Endodermal cell (in vitro differentiated cells): ENCODE measurements at places on chromosomes 6 and 20.
A peak's percentile ranks its signal among the peaks of the same experiment; 100 is the strongest.

GRCh38 chr6:51855310-51856082 lies 231.9 kb downstream of the PKHD1 start:
- DNase-seq = peak; percentile 79
- no peak overlapping the region for H3K27ac ChIP-seq
- no peak overlapping the region for H3K4me3 ChIP-seq

DNA sequence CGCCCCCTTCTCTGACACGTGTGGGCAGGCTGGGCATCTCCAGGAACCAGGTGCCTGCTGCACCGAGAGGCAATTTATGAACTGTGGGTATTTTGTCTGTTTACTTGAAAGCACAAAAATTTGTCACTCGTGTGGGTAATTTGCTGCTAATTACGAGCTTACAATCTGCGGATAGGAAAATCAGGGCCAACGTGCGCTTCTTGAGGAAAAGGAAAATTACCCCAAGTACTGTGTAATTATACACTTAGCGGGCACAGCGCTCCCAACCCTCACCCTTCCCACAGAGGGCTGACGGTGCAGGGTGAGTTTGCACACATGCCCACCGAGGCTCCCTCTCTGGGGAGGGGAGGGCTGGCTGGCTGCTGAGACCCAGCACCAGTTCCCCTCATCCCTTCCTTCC lies 25.3 kb upstream of the MDGA1 start:
- no peaks in the 10 kb centered on the region for H3K36me3 ChIP-seq
- H3K27me3 ChIP-seq = no peaks in the 10 kb centered on the region
- no peak overlapping the region for H3K27ac ChIP-seq
- DNase-seq = no peak
- H3K4me3 ChIP-seq = no peak overlapping the region

DNA sequence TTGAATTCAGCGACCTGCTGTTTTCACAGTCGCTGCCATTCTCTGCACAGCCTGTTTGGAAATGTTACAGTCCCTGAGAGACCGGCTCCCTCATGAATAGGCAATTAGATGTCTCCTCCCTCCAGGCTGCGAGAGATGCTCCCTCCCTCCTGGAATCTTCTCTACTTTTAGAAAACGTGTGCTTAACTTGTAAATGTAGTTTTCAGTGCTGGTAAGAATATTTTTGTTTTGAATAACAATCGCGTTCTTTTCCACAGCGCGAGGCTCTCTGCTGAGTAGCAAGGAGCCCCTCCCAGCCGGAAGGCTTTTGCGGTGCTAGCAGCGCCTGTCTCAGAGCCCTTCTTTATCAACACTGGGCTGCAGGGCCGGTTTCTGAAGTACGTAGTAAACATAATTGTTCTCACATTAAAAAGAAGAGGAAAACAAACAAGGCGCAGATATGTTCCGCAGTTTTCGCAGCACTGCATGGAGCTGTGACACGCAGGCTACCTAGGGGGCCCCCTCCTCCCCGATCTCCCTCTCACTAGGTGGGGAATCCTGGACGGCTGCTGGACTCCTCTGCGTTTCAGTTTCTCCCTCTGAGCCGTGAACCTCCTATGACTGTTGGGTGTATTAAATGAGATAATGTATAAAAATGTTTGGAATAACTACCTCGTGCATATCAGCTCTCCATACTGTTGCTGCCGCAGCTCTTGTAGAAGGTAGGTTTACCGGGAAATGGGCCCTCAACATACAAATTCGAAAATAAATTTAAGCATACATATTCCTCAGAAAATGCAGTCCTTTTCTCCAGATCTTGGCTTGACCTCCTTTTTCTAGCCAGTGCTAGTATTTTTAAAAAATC lies 79.0 kb upstream of the SPACA1 start:
- H3K4me1 ChIP-seq = peaks cover 3% of the 10 kb centered on the region
- H3K36me3 ChIP-seq = no peaks in the 10 kb centered on the region
- peaks cover 9% of the 10 kb centered on the region for H3K27me3 ChIP-seq

DNA sequence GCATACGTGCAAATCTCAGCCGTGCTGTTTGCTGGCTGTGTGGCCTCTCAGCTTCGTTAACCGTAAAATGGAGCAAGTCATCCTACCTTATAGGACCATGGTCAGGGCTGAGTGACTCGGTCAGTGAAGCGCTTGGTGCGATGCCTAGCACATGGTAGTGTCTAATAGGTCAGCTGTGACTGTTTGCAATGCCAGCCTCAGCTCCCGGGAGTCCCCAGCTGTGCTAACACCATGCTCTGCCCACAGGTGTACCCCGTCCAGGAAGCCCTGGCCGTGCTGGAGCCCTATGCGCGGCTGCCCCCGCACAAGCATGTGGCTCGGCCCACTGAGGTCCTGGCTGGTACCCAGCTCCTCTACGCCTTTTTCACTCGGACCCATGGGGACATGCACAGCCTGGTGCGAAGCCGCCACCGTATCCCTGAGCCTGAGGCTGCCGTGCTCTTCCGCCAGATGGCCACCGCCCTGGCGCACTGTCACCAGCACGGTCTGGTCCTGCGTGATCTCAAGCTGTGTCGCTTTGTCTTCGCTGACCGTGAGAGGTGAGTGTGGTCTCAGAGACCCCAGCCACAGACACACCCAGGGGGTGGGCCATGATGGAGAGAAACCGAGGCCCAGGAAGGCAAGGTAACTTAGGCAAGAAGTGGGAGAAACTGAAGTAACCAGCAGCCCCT lies 10.6 kb downstream of the TRIB3 start:
- no peak overlapping the region for H3K4me3 ChIP-seq
- DNase-seq = no peak

GRCh38 chr20:46939031-46939965 lies 44.7 kb downstream of the EYA2 start:
- H3K36me3 ChIP-seq = no peaks in the 10 kb centered on the region
- DNase-seq = peak; percentile 78
- H3K4me3 ChIP-seq = no peak overlapping the region
- no peak overlapping the region for H3K27ac ChIP-seq
- peaks cover 5% of the 10 kb centered on the region for H3K4me1 ChIP-seq

- no peak overlapping the region for H3K4me3 ChIP-seq
- no peak for DNase-seq
- H3K27me3 ChIP-seq = no peaks in the 10 kb centered on the region
- no peaks in the 10 kb centered on the region for H3K4me1 ChIP-seq
- no peaks in the 10 kb centered on the region for H3K36me3 ChIP-seq
- H3K27ac ChIP-seq = no peak overlapping the region
Observed at GRCh38 chr6:88368071-88368787, 202.1 kb upstream of the CNR1 start.

DNA sequence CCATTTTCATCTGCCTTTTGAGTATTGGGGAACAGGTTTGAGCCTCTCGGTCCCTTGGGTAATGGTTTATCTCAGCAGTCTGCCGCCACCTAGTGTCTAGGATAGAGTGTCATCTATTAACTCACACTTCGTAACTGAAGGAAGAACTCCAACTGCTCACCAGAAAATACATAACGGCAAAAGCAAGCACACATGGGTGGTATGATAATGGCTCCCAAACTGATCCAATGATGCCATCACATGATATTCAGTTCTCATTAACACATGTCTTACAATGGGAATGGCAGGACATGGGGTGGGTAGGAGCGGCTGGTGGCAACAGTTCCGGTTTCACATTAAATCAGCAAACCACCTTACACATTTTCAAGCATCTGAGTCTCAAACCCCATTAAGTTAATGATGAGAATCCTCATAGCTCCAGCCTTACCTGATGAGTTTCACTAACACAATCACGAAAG lies 110.7 kb upstream of the PHACTR1 start:
- no peaks in the 10 kb centered on the region for H3K36me3 ChIP-seq
- no peaks in the 10 kb centered on the region for H3K27me3 ChIP-seq
- H3K4me1 ChIP-seq = peaks cover 5% of the 10 kb centered on the region
- H3K27ac ChIP-seq = no peak overlapping the region
- peak; percentile 77 for DNase-seq

DNA sequence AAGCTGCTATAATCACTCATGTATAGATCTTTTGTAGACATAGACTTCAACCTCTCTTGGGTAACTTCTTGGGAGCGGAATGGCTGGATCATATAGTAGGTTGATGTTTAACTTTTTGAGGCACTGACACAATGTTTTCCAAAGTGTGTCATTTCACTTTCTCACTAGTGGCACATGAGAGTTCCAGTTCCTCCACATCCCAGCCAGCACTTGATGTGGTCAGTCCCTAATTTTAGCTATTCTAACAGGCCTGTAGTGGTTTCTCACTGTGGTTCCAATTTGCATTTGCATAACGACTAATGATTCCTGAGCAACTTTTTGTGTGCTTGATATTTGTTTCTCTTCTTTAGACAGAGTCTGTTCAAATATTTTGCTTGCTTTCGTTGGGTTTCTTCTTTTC lies 221.3 kb downstream of the DLL1 start:
- no peak overlapping the region for H3K4me3 ChIP-seq
- H3K4me1 ChIP-seq = no peaks in the 10 kb centered on the region
- H3K27me3 ChIP-seq = no peaks in the 10 kb centered on the region
- no peaks in the 10 kb centered on the region for H3K36me3 ChIP-seq
- no peak overlapping the region for H3K27ac ChIP-seq
- DNase-seq = peak; percentile 7

DNA sequence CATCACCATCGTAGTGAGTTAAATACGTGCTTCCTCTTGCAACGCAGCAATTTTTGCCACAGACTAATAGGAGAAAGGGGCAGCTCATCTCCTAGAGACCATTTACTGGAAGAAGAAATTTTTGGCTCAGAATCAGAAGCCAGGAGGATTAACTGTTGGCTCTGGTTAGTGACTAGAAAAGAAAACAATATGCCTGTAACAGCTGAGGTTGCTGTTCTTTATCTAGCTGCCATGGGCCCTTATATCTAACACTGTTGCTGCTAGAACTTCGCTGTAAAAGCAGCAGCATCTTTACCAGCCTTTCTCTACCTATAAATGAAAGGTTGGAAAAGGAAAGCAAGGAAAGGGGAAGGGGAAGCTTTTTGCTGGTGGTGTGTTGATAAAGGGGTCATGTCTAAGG lies 65.9 kb downstream of the FAM135A start:
- DNase-seq = no peak
- no peaks in the 10 kb centered on the region for H3K27me3 ChIP-seq
- H3K27ac ChIP-seq = peak overlapping the region; percentile 64
- H3K4me1 ChIP-seq = no peaks in the 10 kb centered on the region
- H3K4me3 ChIP-seq = no peak overlapping the region
- peaks cover 41% of the 10 kb centered on the region for H3K36me3 ChIP-seq

DNA sequence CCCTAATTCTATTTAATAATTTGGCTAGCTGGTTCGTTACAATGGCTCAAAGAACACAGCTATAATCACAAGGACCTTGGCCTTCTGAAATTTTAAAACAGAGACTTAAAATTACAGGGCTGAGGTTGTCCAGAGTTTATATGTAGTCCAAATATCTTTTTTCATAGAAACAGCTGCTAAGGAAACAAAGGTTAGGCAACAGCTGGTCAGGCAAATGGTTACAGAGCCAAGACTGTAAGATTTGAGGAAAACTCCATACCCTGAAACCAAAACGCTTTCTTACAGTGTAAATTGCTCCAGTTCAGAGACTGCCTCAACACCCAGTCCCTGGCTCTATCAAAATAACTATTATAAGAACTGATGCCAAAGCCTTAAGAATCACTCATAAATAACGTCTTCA lies 9.7 kb upstream of the ARHGAP18 start:
- no peak overlapping the region for H3K27ac ChIP-seq
- H3K36me3 ChIP-seq = no peaks in the 10 kb centered on the region
- H3K27me3 ChIP-seq = no peaks in the 10 kb centered on the region
- H3K4me1 ChIP-seq = no peaks in the 10 kb centered on the region
- H3K4me3 ChIP-seq = no peak overlapping the region
- DNase-seq = no peak

DNA sequence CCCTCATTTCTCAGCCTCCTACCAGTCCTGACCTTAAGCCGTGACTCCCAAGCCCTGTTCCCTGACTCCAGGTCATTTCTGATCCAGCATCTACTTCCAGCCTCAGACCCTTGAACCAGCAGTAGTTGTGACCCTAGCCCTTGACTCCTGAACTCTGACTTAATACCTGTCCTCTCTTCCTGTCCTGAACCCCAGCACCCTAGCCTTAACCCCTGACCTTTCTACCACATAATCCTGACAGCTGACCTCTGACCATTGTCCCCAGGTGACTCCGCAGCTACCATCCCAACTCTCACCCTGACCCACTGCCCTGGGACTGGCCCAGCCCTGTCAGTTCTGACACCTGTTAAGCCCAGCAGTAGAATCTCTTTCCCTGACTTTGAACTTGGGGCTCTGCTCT lies 42.1 kb downstream of the MYH7B start:
- H3K4me3 ChIP-seq = no peak overlapping the region
- DNase-seq = no peak
- H3K4me1 ChIP-seq = no peaks in the 10 kb centered on the region
- no peaks in the 10 kb centered on the region for H3K27me3 ChIP-seq
- peaks cover 30% of the 10 kb centered on the region for H3K36me3 ChIP-seq
- H3K27ac ChIP-seq = no peak overlapping the region

DNA sequence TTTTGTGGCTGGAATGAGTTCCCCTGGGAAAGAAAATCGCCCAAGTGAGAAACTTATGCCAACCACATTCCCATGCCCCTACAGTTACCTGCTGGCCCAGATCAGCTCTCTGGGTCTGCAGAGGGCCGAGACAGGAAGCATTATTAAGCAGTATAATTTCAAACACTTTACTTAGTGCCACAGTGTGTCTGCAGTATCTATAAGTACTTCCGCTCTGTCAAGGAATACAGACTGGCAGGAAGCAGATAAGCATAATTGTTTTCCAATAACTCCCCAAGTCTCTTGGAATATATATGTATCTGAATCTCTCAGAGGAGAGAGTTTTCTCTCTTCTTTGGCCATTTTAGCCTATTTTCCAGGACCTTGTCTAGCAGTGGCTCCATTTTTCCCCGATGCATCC lies 24.9 kb downstream of the SAYSD1 start:
- H3K27ac ChIP-seq = no peak overlapping the region
- DNase-seq = no peak
- H3K4me1 ChIP-seq = no peaks in the 10 kb centered on the region
- no peaks in the 10 kb centered on the region for H3K36me3 ChIP-seq

DNA sequence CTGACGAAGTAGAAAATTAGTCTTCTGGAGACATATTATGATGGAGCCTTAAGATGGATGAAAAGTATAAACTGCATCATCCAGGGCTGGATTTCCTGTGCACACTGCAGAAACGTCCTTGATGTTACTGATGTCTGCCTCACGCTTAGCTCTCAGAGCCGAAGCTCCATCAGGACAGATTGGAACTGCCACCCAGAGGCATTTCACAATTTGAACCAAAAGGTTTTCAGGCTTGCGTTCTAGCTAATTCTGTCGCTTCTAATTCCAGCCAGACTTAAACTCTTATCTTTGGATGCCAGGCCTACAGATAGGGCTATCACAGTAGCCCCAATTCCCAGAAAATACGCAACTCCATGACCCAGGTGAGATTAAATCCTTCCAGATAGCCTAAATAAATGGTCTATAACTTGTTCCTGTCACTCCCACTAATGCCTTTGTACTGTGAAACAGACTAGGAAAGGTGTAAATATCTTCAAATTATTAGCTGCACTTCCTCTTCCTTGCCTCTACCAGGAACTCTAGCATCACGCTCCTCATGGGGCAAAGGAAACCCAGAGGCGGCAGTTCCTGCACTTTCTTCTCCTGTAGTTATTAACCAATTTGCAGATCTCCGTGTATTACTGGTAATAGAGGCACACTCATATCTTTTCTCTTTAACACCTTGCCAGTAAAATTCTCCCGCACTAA lies 634.6 kb downstream of the PRKN start:
- H3K27ac ChIP-seq = no peak overlapping the region
- no peaks in the 10 kb centered on the region for H3K36me3 ChIP-seq
- no peak overlapping the region for H3K4me3 ChIP-seq
- H3K27me3 ChIP-seq = no peaks in the 10 kb centered on the region
- H3K4me1 ChIP-seq = no peaks in the 10 kb centered on the region
